ENCODE measurements at places on chromosomes 5 and 9.

DNA sequence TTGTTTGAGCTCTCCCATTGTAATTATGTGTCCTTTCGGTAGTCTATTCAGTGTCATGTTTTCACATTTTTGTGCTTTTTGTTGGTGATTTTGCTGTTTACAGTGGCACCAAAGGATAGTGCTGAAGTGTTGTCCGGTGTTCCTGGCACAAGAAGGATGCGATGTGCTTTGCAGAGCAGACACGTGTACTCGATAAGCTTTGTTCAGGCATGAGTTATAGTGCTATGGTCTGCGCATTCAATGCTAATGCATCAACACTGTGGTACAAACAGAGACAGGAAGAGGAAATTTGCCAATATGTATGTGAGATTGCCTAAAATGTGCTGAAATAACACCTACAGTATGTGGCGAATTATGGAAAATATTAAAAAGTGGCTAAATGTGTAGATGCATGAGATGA lies 913.4 kb upstream of the ACO1 start:
- no peak for DNase-seq

DNA sequence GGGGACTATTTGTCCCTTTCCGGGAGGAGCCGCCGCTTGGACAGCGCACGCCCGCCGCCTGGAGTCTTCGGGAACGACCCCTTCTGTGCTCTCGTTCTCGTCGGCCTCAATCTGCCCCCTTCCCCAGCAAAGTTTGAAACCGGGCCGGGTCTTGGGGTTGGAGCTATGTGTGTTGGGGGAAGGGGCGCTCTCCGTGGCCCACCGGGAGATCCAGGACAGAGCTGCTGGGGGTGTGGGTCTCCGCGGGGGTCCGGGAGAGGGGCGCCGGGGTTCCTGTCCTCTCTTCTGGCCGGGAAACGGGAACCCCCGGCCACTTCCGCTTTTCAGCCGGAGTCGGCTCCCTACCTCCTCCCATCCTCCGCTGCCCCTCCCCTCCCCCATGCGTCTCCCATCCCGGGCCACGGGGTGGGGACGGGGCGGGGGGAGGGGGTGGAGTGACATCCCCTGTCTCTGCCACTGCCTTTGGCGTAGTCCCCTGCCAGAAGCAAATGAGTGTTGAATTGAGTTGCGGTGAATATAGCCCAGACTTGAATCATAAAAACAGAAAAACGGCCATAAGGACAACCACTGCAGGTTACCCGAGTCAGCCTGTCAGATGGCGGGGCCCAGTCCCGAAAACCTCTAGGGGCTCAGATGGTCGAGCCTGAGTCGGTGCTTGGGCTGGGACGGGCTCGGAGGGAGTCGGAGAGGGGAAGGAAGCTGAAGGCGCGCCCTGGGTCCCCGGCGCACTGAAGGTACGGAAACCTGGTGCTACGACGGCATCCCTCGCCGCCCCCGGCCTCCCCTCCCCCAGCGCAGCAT lies 1.1 kb downstream of the CPLX2 start:
- no peak for DNase-seq

DNA sequence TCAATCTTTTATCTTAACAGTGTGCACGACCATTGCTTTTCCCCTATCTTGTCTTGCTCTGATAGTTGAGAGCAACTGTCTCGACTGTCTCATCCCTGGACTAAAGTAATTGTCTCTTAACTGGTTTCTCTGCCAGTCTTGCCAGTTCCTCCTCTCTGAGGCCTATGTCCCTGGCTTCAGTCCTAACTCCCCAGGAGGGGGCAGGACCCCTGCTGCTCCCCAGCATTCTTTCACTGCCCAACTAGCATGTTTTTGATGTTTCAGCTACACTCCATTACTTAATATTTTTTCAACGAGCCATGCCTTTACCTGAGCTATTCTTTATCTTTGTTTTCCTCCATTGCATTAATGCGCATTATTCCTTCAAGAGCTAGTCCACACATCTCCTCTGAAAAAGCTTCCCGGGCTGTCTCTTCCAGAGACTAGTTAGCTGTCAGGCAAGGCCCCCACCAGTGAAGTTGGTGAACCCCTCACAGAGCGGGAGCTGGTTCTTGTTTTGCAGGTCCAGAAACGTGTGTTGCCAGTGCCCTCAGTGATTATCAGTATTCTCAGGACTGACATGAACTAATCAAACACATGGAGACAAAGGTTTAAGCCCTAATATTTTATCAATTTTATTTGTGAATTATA lies 291.7 kb upstream of the KCNN2 start:
- no peak for DNase-seq

- DNase-seq = no peak
These were observed 86.1 kb downstream of the ARL15 start for GRCh38 chr5:54224103-54224826.

DNA sequence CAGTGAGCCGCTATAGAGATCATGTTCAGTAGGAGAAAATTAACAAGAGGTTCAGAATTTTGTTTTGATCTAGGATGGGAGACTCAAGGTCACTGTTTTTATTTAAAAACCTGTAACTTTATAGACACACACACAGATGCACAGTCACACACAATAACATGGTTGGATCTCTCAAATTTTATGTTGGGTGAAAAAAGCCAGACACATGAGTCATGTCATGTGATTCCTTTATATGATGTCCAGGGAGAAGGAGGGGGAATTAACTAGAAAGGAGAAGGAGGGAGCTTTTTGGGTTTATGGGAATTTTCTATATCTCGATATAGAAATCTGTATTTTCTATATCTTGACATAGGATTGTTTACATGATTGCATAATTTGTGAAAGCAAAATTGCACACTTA lies 17.1 kb downstream of the C6 start:
- no peak for DNase-seq

GRCh38 chr5:109693535-109694400 lies 4.0 kb downstream of the MAN2A1 start:
- DNase-seq = no peak

- no peak for DNase-seq
These were observed 107.2 kb upstream of the ICE1 start for GRCh38 chr5:5315068-5315980.

DNA sequence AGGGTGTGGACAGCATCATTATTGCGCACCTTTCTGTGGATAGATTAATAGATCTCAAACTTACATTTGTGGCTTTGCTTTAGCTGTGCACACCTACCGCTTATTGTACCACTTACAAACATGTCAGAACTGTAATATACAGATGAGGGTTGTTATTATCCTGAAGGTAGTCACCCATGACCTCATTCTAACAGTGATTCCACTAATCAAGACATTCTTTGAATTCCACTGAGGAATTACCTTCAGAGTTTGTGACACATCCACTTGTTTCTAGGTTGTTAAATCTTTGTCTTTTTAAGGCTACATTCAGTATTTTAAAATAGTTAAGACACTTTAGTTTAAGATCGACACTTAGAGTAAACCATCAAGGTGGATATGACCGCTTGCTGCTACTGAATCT lies 7.8 kb downstream of the KCNV2 start:
- no peak for DNase-seq

DNA sequence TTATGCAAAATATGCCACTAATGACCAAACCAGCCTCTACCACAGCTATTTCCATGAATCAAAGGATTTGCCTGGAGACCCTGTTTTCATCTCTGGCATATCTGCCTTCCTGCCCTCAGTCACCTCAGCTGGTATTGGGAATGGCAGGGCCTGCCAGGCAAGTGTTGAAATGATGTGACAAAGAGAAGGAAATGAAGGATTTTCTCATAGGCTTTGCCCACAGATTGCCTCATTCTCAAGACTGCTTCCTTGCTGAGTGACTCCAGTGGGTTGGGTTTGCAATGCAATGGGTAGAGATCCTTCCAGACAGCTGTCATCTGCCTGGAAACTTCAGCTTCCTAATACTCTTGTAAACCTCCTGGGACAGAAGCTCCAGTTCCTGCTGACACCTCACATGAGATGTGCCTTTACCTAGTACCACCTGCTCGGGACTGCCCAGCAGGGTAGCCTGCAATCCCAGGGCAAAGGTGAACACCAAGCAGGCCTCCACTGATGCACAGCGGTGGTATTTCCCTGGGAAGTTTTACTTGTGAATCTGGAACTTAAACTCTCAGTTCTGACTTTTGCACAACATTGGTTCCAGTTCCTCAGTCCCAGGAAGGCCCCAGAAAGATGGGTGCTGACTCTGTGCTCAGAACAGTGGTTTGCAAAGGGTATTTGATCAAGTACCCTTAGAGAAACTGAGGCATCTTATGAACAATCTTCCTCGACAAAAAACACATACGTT lies 64.8 kb upstream of the SLC1A1 start:
- no peak for DNase-seq

DNA sequence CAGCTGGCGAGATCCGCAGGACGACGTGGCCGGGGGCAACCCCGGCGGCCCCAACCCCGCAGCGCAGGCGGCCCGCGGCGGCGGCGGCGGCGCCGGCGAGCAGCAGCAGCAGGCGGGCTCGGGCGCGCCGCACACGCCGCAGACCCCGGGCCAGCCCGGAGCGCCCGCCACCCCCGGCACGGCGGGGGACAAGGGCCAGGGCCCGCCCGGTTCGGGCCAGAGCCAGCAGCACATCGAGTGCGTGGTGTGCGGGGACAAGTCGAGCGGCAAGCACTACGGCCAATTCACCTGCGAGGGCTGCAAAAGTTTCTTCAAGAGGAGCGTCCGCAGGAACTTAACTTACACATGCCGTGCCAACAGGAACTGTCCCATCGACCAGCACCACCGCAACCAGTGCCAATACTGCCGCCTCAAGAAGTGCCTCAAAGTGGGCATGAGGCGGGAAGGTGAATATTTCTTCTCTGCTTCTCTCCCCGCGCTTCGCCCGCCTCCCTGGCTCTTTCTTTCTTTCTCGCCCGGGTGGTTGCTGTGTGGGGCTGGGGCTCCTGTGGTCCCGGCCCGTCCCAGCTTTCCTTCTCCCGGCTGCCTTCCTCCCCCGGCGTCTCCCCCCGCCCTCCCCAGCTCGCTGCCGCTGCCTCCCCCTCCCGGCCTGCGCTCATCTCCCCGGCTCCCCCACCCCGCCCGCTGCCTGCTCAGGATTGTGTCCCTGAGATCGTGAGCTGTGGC lies 2.2 kb downstream of the NR2F1 start:
- DNase-seq = no peak

GRCh38 chr9:131423171-131423581 lies 29.3 kb downstream of the PRRC2B start:
- no peak for DNase-seq

GRCh38 chr9:20357037-20357432 lies 265.3 kb downstream of the MLLT3 start:
- DNase-seq = no peak

DNA sequence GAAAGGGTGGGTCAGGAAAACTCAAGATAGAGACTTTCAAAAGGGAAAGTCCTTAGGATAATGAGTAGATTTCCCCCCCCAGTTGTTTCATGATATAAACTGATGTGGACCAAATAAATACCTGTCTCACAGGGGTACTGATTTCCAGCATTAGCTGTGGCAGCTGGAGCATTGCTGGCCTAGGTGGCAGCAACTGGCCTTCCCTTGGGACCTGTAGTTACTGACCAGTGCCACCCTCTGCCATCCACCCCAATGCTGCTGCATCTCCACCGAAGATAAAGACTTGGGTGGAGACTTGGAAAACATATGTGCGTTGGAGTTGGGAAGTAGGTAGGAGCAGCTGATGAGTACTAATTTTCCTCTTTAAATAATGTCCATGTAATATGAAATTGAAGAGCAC lies 71.8 kb downstream of the SYK start:
- no peak for DNase-seq

DNA sequence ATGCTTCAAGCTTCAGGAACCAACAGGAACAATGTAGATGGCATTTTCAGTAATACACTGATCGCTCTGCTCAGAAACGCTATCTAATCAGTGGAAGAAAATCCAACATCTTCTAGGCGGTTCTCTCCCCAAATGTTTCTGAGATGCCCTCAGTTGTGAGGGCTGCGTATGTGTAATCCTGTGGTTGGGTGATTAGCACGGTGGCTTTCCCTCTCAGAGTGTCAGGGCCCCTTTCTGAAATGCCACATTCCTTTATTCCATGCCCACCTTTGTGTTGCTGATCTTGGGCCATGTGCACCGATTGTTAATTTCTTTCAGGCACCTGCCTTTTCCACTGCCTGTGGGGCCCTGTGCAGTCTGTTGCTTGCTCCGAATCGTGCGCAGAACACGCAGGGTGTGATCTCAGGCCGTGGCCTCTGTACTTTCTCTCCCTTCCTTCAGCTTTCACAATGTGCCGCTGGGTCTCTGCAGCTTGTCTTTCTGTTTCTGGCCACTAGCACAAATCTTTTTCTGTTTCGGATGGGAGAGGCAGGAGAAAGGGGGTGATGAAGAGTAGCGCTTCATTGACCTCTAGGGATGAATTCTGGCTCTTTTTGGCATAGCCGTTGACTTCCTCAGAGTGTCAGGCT lies 324.0 kb downstream of the PARP8 start:
- no peak for DNase-seq

GRCh38 chr9:127500862-127501261 lies 49.6 kb downstream of the LRSAM1 start:
- DNase-seq = no peak

GRCh38 chr5:2191972-2192371 lies 309.2 kb upstream of the IRX4 start:
- DNase-seq = no peak

DNA sequence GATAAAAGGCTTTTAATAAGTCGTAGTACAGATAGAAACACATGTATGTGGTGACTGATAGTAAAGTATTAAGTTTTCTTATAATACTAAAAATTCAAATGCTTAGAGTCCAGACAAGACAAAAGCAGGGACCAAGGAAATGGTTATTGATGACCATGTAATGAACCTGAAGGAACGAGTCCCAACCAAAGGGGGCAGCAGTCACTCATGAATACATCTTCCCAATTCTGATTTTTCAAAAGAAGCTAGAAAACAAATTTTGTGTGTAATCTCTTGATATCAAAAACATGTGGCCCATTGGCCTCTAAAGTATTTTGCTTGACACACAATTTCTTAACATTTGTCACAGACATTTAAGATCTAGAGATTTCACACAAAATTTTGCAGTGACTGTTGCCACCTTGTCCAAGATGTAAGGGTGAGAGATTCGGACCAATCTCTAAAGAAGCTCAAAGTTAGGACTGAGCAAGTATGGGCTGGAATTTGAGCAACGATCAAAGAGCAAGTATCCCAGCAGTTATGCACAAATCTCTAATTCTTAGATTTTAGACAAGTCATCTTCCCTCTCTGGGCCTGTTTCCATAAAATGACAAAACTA lies 66.8 kb downstream of the ARL15 start:
- DNase-seq = no peak

DNA sequence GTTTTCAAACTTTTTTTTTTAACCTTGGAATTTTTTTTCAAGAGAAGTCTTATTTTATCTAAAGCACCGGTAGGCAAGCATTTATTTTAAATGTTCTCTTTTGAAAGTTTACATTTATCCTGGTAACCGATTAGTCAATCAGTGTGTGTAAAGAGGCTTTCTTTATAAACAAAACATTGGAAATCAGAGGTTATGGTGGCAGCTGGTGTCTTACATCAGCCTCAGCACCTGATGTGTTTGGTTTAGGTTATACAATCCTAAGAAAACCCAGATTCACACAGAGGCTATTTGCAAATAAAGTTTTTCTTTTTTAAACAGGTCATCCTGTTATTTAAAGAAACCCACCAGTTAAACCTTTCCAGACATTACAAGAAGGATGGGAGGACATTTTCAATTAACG lies 173.3 kb upstream of the GDNF start:
- DNase-seq = no peak

Measured in cortex of kidney (tissue), 1 donor.